ENCODE measurements at places on chromosomes 1 and 21. TPM values are rescaled to one million over a fixed set of nuclear protein-coding genes. Genes with fewer than 3 reads are reported as not detected.

ID3 gene
- total RNA-seq, result 192 TPM

CFHR2 gene
- total RNA-seq, result not detected

HES2 gene
- total RNA-seq, result 5.0 TPM

GDAP2 gene
- total RNA-seq, result 27.0 TPM

SLC50A1 gene
- 60.3 TPM for total RNA-seq

AUNIP gene
- total RNA-seq, result 1.1 TPM

Measured in lung (tissue), 17 donors.